Activated CD4-positive, alpha-beta T cell treated with anti-CD3 and anti-CD28 coated beads, Interleukin-2, amount 10 ng/mL, durations not matched to agents 24 days and 14 days (primary cell): ENCODE measurements at places on chromosomes 12 and 14. TPM values are rescaled to one million over a fixed set of nuclear protein-coding genes. Genes with fewer than 3 reads are reported as not detected.

The FITM1 gene
- total RNA-seq, result 0.26 and 0.54 TPM in 2 replicates

The TCL1B gene
- total RNA-seq, result not detected in 2 replicates

The SMIM41 gene
- 0.19 TPM in 1 of 2 replicates, not detected in the other for total RNA-seq

The PPFIA2 gene
- total RNA-seq, result not detected in 2 replicates

The SYCP3 gene
- 0.44 and 0.50 TPM in 2 replicates for total RNA-seq

The ANO4 gene
- not detected in 2 replicates for total RNA-seq

The TSPAN9 gene
- total RNA-seq, result 0.09 and 1.0 TPM in 2 replicates

The GRIP1 gene
- 0.26 and 0.40 TPM in 2 replicates for total RNA-seq

The FZD10 gene
- total RNA-seq, result not detected in 2 replicates

DNA sequence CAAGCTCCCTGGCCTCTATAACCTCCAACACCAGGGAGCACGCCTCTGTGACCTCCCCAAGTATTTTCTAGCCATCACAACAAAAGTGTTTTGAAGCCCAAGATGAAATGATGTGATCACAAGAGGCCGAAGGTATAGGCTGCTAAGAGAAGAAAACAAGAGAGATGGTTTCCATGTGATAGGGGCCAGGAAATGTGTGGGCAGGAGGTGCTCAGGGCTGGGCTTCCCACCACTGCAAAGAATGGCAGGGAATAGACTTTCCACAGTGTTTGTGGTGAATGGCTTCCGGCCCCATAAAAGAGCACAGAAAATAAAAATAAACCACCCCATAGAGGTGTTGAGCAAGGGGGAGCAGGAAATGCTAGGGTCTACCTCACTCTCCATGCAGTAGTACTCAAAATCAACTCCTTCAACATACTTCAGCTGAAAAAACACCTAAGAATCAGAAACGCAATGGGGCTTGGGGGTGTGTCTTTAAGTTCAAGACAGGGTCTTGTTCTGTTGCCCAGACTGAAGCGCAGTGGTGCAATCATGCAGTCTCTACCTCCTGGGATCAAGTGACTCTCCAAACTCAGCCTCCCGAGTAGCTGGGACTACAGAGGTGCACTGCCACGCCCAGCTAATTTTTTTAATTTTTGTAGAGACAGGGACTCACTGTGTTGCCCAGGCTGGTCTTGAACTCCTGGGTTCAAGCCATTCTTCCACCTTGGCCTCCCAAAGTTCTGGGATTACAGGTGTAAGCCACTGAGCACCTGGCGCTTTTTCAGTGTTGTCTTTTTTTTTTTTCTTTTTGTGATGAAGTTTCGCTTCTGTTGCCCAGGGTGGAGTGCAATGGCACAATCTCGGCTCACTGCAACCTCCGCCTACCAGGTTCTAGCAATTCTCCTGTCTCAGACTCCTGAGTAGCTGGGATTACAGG is 27.1 kb downstream of the DAD1 start:
- H3K4me1 ChIP-seq, result peaks cover 87% of the 10 kb centered on the region
- peak overlapping the region; percentile 97 for H3K27ac ChIP-seq
- no peaks in the 10 kb centered on the region for H3K27me3 ChIP-seq

DNA sequence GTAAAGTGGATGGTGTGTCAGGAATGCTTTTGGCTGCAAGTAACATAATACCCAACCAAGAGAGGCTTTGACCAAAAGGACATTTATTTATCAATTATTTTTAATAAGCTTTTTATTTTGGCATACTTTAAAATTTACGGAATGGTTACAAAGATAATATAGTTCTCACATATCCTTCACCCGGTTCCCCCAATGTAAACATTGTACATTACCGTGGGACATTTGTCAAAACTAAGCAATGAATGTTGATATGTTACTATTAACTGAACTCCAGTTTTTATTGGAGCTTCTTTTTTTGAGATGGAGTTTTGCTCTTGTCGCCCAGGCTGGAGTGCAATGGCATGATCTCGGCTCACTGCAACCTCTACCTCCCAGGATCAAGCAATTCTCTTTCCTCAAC is 23.0 kb downstream of the CCDC63 start:
- DNase-seq, result no peak
- peaks cover 3% of the 10 kb centered on the region for H3K27me3 ChIP-seq
- no peaks in the 10 kb centered on the region for H3K36me3 ChIP-seq
- H3K4me3 ChIP-seq, result no peak overlapping the region
- H3K27ac ChIP-seq, result no peak overlapping the region

GRCh38 chr12:62372825-62373224 is 93.8 kb upstream of the MON2 start:
- no peak overlapping the region for H3K27ac ChIP-seq
- peaks cover 39% of the 10 kb centered on the region for H3K36me3 ChIP-seq
- DNase-seq, result no peak
- H3K4me3 ChIP-seq, result no peak overlapping the region
- peaks cover 20% of the 10 kb centered on the region for H3K4me1 ChIP-seq

GRCh38 chr12:105466901-105467598 is 136.6 kb downstream of the C12orf75 start:
- peaks cover 17% of the 10 kb centered on the region for H3K27me3 ChIP-seq
- H3K27ac ChIP-seq, result no peak overlapping the region
- no peak overlapping the region for H3K4me3 ChIP-seq
- no peak for DNase-seq

GRCh38 chr12:131825146-131825892 is 2.9 kb upstream of the MMP17 start:
- no peaks in the 10 kb centered on the region for H3K36me3 ChIP-seq
- peaks cover 3% of the 10 kb centered on the region for H3K4me1 ChIP-seq
- no peak overlapping the region for H3K27ac ChIP-seq
- H3K4me3 ChIP-seq, result no peak overlapping the region
- no peak for DNase-seq
- H3K27me3 ChIP-seq, result peaks cover 24% of the 10 kb centered on the region

DNA sequence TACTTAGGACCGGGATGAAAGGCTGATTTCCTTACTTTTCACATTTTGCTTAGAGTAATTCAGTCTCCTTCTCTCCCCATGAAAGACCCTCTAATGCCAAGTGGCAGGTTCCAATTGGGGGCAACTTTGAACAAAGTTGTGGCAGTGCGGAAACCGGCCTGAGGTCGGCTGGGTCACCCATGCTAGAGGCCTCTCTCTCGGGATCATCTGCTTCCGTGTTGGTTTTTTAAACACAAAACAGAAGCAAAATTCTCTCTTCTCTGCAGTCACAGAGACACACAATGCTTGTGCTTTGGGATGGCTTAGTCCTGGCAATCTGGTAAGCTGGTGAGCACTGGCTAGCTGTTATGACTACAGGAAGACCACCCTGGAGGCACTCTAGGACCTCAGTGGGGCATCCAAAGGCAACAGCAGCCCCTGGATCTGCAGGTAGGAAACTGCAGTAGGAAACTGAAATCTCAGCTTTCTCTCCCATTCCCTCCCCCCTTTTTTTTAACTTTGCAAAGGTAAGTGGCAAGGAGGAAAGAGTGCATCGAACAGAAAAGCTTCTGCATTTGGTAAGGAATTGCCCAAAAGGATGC is 102.1 kb downstream of the BCL11B start:
- H3K36me3 ChIP-seq, result peaks cover 32% of the 10 kb centered on the region
- no peak for DNase-seq
- no peaks in the 10 kb centered on the region for H3K27me3 ChIP-seq
- no peak overlapping the region for H3K27ac ChIP-seq
- no peak overlapping the region for H3K4me3 ChIP-seq

DNA sequence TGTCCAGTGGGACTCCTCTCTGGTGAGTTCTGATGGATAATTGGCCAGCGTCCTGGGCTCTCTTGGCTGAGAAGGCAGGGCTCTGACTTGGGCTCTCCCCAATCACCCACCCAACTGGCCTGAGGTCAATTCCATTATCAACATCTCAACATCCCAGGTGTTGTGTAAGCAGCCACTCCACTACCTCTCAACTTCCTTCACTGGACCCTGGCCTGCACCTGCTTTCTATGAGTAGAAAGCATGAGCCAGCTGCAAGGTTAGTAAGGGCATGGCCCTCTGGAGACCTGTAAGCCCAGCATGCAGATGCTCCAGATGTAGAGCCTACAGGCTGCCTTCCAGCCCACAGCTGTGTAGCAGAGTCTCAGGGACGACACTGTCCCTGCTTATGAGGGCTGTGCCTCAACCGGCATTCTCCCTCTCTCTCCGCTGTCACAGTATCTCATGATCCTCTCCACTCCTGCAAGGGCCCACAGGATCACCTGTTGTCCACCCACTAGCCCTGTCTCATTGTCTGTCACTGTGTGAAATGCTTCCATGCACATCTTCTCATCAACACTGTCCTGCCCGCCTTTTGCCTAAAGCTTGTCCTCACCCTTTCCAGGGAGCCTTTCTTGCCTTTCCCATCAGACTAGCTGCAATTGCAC is 5.4 kb upstream of the KRT81 start:
- peaks cover 49% of the 10 kb centered on the region for H3K27me3 ChIP-seq
- H3K27ac ChIP-seq, result no peak overlapping the region
- DNase-seq, result no peak
- no peak overlapping the region for H3K4me3 ChIP-seq
- H3K36me3 ChIP-seq, result no peaks in the 10 kb centered on the region

DNA sequence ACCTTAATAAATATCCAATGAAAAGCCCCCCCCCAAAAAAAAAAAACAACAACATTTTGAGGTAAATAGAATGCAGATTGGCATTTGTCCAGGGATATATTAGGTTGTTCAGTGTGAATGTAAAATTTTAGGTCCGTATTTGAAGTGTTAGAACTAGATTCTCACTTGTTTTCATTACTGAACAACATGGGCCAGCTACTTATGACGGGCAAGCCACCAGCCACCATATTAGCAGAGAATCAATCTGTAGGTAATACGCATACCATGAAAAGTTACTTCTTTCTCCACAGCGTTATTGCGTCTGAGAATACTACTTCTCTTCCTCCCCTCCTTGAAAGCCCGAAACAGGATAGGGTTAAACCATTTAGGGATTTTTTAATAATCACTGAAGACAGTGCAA is 5.4 kb downstream of the FLRT2 start:
- no peak for DNase-seq
- H3K27me3 ChIP-seq, result peaks cover 51% of the 10 kb centered on the region
- H3K4me3 ChIP-seq, result no peak overlapping the region
- peaks cover 3% of the 10 kb centered on the region for H3K36me3 ChIP-seq

DNA sequence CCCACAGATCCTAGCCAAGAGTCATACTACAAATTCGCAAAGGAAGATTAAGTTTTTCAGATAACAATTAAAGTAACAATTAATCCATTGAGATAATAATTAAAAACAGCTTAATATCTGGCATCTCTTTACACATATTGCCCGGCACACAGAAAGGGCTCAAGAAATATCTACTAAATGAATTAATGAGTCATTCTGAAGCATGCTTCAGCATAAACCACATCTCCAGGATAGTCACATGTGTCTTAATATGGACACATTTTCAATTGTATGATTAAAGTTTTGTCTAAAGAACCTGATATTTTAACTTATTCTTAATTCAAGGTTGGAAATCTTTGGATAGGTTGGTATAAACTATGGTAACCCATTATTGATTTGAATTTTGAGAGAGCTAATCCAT is 9.6 kb downstream of the ITPR2 start:
- H3K4me3 ChIP-seq, result no peak overlapping the region
- no peak overlapping the region for H3K27ac ChIP-seq
- H3K36me3 ChIP-seq, result peaks cover 17% of the 10 kb centered on the region
- H3K27me3 ChIP-seq, result no peaks in the 10 kb centered on the region
- no peak for DNase-seq
